ENCODE measurements at places on chromosomes 5 and 9. TPM values are rescaled to one million over a fixed set of nuclear protein-coding genes. Genes with fewer than 3 reads are reported as not detected.

- no peak for DNase-seq
- H3K27me3 ChIP-seq: peaks cover 3% of the 10 kb centered on the region
- H3K4me3 ChIP-seq: no peak overlapping the region
- no peaks in the 10 kb centered on the region for H3K36me3 ChIP-seq
These were observed 264.4 kb upstream of the MSX2 start for GRCh38 chr5:174459832-174460448.

- H3K27ac ChIP-seq: peak overlapping the region; percentile 96
- no peaks in the 10 kb centered on the region for H3K27me3 ChIP-seq
- H3K4me1 ChIP-seq: peaks cover 62% of the 10 kb centered on the region
- peaks cover 33% of the 10 kb centered on the region for H3K36me3 ChIP-seq
These were observed 267.3 kb downstream of the MLLT3 start for GRCh38 chr9:20355022-20355421.

- no peaks in the 10 kb centered on the region for H3K27me3 ChIP-seq
- H3K27ac ChIP-seq: no peak overlapping the region
- peaks cover 9% of the 10 kb centered on the region for H3K4me1 ChIP-seq
- no peak overlapping the region for H3K4me3 ChIP-seq
These were observed 20.0 kb upstream of the SCGB3A1 start for GRCh38 chr5:180611140-180611850.

FOXD4L3 gene
- not detected for total RNA-seq

REXO4 gene
- 28.9 TPM for total RNA-seq

KCTD16 gene
- 3.0 TPM for total RNA-seq

NMUR2 gene
- total RNA-seq: 0.80 TPM

TRIM36 gene
- total RNA-seq: 55.2 TPM
